ENCODE measurements at places on chromosomes 4 and X. TPM values are rescaled to one million over a fixed set of nuclear protein-coding genes. Genes with fewer than 3 reads are reported as not detected.

The NHSL2 gene
- total RNA-seq: 8.8 TPM

The SORBS2 gene
- total RNA-seq: 439 TPM

The PCSK1N gene
- total RNA-seq: 3.9 TPM

The SHROOM2 gene
- 1.1 TPM for total RNA-seq

The DUSP21 gene
- total RNA-seq: not detected

The RBM46 gene
- 0.06 TPM for total RNA-seq

The PCYT1B gene
- 0.68 TPM for total RNA-seq

The NAP1L2 gene
- total RNA-seq: 6.9 TPM

The CPXCR1 gene
- not detected for total RNA-seq

The GPR119 gene
- not detected for total RNA-seq

The USP53 gene
- total RNA-seq: 43.0 TPM

The MSMO1 gene
- 22.9 TPM for total RNA-seq

The CCDC149 gene
- total RNA-seq: 19.5 TPM

The CENPVL3 gene
- not detected for total RNA-seq

The PPP2R2C gene
- 5.2 TPM for total RNA-seq

The PPP1R2C gene
- total RNA-seq: not detected

The PHEX gene
- total RNA-seq: 0.29 TPM

The LNX1 gene
- total RNA-seq: 5.9 TPM
